ENCODE measurements at places on chromosomes 7 and 10.

DNA sequence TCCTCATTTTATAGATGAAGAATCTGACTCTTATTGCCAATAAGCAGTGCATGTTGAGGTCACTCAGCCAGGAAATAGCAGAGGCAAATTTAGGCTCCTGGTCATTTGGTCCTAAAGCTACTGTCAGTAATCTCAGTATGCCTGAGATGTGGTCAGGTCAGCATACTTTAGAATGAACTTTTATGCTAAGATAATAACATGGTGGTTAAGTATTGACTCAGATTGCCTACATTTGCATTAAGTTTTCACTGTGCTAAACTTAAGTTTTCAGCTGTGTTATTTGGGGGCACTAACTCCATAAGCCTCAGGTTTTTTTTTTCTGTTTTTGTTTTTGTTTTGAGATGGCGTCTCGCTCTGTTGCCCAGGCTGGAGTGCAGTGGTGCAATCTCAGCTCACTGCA lies 35.9 kb upstream of the CCSER2 start:
- DNase-seq: no peak

DNA sequence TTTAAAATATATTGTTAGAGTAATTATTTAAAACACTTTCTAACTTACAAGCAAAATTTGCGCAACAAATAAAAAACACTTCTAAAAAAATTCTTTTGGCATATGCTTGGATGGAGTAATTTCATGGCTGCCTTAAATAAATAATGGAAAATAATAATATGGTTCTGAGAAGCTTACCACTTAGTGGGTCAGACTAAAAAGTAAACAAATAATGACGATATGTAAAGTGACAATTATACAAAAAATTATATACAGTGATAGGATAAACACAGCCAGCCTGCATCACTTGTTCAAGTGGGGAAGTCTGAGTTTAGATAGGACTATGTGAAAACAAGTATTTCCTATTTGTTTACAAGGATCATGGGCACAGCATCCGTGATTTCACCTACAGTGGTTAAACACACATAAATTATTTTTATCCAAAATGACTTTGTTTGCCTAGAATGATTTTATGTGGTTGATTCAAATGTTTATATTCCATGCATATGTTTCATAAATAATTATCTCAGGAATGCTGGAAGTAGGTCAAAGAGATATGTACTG lies 141.7 kb upstream of the SEMA3D start:
- DNase-seq: no peak

- no peak for DNase-seq
These were observed 59.0 kb downstream of the PODXL start for GRCh38 chr7:131497454-131497853.

DNA sequence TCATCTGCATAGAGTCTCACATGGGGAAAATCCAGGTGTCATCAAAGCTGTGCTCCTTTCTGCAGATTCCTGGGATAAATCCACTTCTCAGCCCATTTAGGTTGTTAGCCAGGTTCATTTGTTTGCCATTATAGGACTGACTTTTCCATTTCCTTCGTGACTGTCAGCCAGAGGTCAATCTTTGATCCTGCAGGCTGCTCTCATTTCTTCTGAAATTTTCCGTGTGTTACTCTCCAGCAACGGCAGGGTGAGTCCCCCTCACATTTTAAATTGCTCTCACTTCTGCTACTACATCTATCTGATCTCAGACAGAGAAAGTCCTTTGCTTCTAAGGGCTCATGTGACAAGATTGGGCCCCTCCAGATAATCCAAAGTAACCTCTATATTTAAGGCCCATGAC lies 150.7 kb upstream of the BET1 start:
- DNase-seq: peak; percentile 42

DNA sequence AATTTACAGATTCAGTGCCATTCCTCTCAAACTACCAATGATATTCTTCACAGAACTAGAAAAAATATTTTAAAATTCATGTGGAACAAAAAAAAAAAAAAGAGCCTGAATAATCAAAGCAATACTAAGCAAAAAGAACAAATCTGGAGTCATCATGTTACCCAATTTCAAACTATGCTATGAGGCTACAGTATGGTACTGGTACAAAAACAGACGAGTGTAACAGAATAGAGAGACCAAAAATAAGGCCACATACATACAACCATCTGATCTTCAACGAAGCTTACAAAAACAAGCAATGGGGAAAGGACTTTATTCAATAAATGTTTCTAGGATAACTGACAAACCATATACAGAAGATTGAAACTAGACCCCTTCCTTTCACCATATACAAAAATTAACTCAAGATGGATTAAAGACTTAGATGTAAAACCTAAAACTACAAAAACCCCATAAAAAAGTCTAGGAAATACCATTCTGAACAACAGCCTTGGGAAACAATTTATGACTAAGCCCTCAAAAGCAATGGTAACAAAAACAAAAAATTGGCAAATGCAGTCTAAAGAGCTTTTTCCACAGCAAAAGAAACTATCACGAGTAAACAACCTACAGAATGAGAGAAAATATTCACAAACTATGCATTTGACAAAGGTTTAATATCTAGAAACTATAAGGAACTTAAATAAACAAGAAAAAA lies 207.7 kb downstream of the PTN start:
- no peak for DNase-seq

- DNase-seq: peak; percentile 7
These were observed 142.2 kb upstream of the INSYN2A start for GRCh38 chr10:127338399-127339110.

GRCh38 chr7:96599288-96599936 lies 110.2 kb downstream of the SEM1 start:
- DNase-seq: no peak

DNA sequence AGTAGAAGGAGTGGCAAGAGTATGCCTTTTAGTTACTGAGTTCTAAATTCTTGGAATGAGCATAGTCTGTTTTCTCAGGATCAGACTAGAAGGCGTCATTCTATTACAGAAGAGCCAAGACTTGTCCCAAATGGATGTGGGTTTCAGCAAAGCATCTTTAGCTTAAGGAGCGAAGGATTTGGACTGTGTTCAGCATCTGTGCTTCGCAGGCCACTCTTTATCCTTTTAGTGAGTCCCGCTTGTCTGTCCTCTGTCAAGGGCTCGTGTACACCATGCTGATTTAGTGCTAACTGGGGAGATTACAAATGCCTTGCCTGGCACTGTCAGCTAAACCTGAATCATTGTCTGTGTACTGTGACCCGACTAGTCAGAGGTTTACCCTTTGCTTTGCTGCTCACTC lies 465.7 kb downstream of the AUTS2 start:
- DNase-seq: peak; percentile 83

- no peak for DNase-seq
These were observed 55.3 kb downstream of the SCIN start for GRCh38 chr7:12625836-12626235.

GRCh38 chr10:93604146-93604545 lies 3.1 kb upstream of the RBP4 start:
- no peak for DNase-seq

DNA sequence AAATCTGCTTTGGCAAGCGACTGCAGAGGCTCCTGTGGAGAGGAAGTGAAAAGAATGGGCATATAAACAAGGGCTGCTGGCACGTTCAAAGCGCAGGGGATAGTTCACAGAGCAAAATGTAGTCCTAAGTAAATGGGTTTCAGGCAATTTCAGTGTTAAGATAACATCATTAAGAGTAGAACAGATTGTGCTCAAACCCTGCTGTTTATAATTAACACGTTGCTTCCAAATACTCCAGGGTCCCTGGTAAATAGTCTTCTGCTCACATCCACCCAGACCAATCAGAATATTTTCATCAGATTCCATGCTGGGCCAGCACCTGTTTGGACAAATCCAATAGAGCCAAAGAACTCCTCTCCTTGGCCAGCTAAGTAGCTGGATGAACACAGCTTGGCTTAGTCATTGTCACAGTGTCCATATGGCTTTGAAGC lies 81.4 kb downstream of the ORC5 start:
- peak; percentile 13 for DNase-seq

- no peak for DNase-seq
These were observed 64.5 kb upstream of the ANKRD1 start for GRCh38 chr10:90985321-90985933.

GRCh38 chr7:119514326-119514725 lies 758.6 kb upstream of the KCND2 start:
- DNase-seq: peak; percentile 6

GRCh38 chr10:126738001-126738400 lies 67.5 kb upstream of the C10orf90 start:
- DNase-seq: no peak

DNA sequence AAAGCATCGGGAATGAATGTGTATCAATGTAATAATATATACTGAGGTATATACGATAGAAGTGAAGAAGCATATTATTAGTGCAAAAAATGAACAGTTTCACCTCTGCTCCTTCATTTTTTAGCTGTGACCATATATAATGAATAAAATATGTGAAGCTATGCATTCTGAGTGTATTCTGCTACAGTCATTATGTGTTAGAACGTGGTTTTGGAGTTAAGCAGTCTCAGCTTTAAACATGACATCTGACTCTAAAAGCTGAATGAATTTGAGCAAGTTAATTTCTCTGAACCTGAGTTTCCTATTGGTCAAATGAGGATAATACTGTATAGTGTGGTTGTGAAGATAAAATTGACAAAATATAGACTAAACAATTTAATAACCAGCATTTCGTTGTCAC lies 358.1 kb downstream of the SUGCT start:
- no peak for DNase-seq
